ENCODE measurements at places on chromosomes 2 and 18. TPM values are rescaled to one million over a fixed set of nuclear protein-coding genes. Genes with fewer than 3 reads are reported as not detected.

Gene TRAF3IP1
- 7.4 TPM for total RNA-seq

Gene PSMA8
- total RNA-seq = not detected

Gene L3MBTL4
- 2.4 TPM for total RNA-seq

DNA sequence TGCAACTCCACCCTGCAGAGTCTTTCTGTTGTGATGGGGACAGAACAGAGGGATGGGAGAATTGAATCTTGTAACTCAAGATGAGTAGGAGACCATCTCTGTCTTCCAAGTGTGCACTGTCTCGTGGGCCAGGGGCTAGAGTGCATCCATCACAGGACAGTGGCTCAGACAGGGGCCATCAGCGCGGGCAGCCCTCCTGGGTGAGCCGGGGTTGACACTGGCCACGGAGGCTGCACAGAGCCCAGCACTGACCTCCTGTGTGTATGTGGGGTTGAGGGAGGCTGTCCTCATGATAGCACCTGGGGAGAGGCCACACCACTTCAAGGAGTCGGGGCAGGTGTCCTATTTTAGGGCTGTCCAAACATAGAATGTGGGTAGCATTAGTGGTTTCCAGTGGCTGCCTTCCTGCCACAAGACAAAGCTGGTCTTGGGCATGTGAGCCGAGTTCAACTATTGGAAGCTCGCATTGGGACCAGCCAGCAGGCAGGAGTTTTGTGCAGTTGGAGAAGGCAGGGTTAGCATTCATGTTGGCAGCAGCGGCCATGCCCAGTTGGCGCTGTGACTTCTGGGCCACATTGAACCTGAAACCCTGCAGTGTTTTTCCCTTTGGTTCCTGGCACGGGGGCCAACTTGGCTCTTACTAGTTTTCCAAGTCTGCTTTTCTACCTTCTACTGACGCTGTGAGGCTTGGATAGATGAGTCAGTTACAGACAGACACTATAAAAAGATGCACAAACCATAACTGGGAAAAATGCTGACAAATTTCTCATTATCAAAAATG lies 45.3 kb downstream of the ACOXL start:
- no peak for DNase-seq

DNA sequence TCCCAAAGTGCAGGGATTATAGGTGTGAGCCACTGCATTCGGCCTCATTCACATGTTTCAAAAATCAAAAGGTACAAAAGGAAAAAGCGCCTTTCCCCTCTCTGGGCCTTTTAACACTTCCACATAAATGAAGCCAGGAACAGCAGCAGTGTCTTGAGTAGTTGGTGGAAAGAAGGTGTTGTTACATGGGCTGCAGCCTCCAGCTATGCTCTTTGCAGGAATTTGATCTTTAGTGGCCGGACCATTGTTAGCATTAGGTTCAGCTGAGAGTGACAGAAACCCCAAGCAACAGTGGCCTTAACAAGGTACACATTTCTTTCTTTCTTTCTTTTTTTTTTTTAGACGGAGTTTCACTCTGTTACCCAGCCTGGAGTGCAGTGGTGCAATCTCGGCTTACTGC lies 59.1 kb downstream of the HS6ST1 start:
- no peak for DNase-seq

DNA sequence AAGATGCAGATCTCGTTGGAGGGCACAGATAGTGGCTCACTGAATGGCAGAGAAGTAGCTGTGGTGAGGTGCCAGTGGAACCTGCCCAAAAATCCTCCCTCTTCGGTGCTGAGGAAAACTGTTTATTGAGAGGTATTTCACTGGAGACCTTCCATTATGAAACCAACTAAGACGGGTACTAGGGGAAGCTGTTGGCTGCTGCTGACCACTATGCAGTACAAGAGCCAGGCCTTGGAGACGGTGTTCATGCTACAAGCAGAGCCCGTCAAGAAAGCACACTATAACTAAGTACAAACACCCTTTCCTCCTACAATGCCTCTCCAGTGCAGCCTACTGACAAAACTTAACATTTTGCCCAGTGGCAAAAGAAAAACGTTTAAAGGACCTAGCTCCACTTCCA lies 4.6 kb downstream of the ARL5A start:
- DNase-seq = no peak

- DNase-seq = no peak
These were observed 6.2 kb downstream of the ASTL start for GRCh38 chr2:96131813-96132745.

GRCh38 chr2:873651-874580 lies 76.7 kb upstream of the SNTG2 start:
- no peak for DNase-seq

GRCh38 chr2:23615216-23616020 lies 230.4 kb downstream of the KLHL29 start:
- no peak for DNase-seq

DNA sequence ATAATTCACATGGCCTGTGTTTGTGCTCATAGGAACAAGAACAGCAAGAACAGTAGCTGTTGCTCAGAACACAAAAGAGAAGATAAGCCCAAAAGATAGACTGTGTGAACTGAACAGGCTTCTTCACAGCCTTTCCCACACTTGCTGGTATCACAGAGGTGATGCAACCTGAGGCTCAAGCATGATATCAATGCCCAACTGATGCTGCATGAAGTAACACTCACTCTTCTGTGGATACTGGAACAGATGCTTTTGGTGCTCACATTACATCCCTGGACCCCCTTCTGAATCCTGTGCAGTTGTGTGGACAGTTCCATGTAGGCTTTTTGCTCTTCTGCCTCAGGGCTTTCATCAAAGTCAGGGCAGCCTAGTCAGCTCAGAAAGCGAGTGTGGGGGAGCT lies 88.4 kb upstream of the RND3 start:
- DNase-seq = no peak

- no peak for DNase-seq
These were observed 349.4 kb upstream of the SPRED2 start for GRCh38 chr2:65781756-65782155.

DNA sequence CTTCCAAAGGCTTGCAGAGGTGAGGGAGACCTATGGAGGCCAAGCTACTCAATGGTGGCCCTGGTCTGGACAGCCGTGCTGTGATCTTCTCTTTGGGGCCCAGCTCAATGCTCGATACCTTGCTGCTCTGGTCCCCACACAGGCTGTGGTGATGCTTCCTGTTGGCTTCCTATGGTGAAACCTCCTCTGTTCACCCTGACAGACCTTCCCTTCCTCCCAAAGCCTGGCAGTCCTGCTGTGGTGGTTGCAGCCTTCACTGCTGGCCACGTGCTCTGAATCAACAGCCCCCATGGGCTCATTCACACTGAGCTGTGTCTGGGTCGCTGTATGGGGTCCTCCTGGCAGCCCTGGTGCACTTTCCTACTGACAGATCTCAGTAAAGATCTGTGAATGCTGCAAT lies 31.0 kb upstream of the GALR1 start:
- DNase-seq = no peak

- no peak for DNase-seq
These were observed 131.5 kb upstream of the SMAD2 start for GRCh38 chr18:48061781-48062570.

DNA sequence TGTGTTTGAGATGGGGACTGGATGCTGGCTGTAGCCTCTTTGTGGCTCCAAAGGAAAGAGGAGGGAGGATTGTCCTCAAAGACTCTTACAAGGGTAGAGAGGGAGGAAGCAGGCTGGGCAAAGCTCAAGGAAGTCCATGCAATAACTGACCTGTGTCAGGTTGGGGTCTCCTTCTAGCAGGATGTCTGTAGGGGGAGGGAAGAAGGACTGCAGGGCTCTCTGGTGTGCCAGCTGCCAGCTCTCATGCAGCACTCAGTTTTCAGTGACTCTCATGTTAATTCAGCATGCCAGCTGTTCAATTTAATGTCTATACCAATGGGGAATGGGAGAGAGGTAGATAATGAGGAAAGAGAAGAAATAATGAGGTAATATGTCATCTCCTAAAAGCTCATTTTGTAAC lies 85.3 kb upstream of the RANBP2 start:
- DNase-seq = no peak

DNA sequence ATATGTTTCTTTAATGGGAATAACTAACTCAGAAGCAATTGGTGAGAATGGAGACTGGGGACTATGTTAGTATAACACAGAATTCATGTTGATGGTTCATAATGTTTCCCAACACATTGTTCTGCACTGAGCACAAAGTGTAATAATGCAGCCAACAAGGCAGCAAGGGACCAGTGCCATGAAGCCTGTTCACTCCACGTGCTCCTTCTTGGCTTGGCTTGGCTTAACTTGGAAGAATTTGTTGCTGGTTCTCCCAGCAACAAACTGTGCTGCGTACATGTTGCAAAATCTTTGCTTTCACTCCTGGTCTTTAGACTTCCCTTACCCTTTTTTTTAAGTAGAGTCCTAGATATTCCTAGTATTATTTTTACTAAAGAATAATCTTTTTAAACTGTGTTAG lies 129.7 kb downstream of the MAP3K20 start:
- DNase-seq = no peak

- DNase-seq = no peak
These were observed 21.7 kb downstream of the MIB1 start for GRCh38 chr18:21762181-21762772.

DNA sequence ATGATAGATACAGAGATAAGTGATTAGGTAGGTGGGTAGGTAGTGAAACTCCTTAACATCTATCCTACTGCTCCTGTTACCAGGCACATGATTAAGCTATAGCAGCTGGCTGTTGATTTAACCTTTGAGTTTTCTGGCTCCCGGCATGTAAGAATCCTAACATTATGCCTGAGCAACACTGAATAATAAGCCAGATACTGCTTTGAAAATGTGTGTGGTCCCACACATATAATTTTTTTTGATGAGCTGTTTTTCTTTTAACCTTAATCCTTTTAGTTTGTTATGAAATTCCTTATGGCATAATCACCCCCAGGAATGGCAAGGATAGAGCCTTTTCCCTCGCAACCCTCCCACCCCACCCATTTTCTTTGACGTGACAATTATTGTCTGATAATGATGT lies 104.2 kb upstream of the NEUROD1 start:
- peak; percentile 47 for DNase-seq

DNA sequence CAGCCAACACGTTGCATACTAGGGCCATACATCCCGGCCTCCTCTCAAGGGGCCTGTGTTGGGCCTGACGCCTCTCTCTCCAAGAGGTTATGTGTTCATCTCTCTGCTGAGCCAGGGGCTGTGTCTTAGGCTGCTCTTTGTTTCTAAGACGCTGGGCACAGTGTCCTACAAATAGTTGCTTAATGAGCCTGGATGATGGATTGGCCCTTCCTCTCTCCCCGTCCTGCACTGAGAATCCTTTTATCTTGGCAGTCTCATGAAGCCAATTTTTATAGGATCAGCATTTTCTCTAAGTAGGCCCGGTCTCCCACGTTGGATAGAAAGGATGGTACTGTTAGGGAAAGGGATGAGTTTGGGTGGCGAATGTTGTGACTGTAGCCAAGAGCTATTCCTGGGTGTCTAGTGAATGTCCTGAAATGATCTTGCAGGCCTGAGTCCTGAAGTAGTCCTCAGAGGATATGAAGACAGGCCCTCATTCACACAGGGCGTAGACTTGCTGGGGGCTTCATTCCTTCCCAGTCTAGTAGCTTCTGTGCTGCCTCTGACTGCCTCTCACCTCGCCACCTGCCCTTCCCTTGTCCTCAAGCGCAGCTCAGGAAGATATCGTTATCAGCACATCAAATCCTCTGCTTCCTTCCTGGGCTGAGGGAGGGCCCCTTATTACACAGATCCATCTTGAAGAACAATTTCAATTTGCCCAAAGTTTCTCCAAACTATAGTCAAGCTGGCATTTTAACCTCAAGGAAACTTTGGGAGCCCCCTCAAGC lies 8.8 kb downstream of the LBH start:
- no peak for DNase-seq

- DNase-seq = no peak
These were observed 2036.5 kb upstream of the CELF4 start for GRCh38 chr18:39602131-39602530.

DNA sequence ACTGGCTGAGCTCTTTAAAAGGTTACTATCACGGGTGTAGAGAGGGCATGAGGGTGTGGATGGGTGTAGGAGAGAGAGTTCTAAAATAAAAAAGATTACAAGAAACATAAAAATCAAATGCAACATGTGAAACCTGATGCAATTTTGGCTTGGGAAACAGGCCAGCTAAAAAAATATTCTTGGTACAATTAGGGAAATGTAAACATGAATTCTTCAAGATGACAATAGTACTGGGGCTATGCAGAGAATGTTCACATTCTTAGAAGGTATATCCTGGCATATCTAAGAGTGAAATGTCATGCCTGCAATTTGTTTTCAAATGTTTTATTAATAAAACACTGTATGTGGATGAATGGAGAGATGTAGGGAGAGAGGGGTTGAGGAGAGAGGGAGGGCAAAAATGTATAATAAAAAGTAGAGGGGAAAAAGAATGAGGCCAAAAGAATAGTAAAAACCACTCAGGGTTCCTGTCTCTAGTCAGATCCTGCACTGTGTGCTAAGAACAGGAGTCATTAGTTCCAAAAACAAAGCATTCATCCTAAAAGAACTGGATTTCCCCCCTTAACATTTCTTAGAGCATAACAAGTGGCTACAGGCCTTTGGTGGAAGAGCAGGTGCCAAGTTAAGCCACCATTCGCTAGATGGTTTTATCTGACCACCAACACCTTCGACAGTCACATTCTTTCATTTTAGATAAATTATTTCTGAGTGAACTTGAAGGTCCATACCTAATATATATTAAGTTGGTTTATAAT lies 77.3 kb downstream of the LPIN2 start:
- DNase-seq = no peak

GRCh38 chr2:181771356-181771755 lies 91.0 kb upstream of the NEUROD1 start:
- DNase-seq = no peak

- DNase-seq = no peak
These were observed 519.1 kb downstream of the RNF144A start for GRCh38 chr2:7436096-7436906.

DNA sequence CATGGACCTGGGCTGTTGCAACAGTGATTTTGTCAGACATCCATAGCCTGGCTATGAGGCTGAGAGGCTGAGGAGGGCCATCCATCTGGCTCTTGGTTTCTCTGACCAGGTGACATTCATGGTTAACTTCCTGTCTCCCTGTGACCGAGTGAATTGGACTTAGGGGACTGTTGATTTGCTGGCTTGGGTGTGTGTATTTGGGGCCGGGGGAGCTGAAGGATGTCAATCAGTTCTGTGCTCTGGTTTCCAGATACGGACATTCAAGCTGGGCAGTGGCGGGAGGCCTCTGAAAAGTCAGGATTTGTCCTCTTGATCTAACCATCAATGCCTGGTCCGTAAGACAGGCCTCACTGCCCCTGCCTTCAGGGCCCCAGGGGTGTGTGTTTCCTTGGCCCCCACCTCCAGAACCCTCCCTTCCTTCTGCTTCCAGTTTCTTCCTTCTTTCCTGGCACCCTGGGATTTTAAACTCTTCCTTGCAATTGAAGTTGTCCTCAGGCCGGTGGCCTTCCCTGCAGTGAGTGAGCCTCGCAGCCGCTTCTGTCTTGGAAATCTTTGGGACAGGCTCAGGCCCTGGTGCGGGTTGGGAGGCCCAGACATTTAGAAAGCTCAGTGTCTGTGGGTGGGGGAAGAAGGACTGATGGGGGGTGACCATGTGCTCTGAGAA lies 54.7 kb upstream of the HAAO start:
- no peak for DNase-seq

Data from H4 (cell line).